Fibroblast of villous mesenchyme (primary cell): ENCODE measurements at places on chromosomes 16 and 17.
A peak's percentile ranks its signal among the peaks of the same experiment; 100 is the strongest.

DNA sequence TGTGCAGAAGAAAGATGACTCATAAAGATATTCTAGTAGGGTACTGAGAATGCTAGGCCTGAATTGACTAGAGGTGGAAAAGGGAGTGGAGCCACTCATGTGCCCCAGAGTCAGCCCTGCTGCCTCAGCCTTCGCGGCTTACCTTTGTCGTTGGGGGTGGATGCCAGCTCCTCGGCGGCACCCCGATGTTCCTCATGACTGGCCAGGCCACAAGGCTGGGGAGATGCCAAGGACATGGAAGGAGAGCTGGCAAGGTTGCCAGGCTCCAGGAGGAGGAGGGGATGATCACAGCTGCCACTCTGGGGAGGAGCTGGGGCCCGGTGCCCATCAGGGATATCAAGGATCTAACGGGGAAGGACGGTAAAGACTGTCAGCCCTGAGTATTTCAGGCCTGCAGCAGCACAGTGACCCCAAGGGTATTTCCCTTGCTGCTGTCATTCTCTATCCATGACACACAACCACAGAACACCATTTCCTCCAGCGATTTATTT, 9.7 kb upstream of the SLC35B1 start:
- DNase-seq, result no peak

DNA sequence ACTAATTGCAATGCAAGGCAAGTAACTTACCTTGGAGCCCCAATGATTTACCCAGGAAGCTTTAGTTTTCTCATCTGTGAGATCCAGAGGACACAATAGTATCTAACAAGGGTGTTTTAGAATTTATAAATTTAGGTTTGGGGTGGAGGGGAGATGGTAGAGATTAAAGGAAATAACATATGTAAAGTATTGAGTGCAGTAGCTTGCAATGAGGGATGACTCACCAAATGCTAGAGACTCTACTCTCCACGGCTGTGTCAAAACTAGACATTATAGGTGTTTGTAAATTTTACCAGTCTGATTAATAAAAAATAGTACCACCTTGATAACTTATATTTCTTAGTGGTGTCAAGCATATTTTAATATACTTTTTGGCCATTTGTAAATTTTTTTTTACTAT, 3.7 kb upstream of the ABCA9 start:
- no peak for DNase-seq

DNA sequence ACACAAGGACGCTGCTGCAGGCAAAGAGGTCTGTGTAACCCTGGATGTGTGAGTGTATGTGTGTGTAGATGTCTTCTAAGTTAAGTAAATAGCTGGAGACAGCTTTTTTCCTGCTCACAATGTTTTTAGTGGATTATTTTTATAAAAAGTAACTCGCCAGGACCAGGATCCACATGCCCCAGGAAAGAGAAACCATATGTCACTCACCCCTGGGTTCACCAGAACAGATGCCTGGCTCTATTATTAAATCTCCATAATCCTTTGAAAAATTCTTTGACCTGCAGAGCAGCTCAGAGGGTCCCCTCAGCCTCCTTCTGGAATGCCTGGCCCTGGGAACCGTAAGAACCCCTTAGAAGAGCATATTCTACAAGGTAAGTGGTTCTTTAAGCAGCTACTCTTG, 18.0 kb downstream of the ABCC12 start:
- no peak for DNase-seq

- DNase-seq, result no peak
These were observed 170.1 kb downstream of the CDK5R1 start for GRCh38 chr17:32656886-32657285.

GRCh38 chr16:89118361-89119165, 24.9 kb downstream of the ACSF3 start:
- DNase-seq, result no peak

DNA sequence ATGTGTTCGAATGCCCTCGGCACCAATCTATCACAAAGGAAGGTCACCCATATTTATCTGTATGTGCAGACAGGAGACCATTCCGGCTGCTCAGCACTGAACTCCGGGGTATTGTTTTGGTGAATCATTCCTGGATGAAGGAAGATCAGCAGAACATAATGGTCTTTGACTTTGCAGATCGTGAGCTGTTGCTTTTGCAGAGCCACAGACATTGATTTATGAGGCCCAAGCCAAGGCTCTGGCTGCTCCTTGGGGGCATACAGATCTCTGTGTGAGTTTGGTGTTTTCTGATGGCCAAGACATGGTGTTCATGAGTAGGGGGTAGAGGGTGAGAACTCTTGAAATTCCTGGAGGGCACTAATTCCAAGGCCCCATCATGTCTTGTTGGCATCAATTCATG, 458.8 kb upstream of the HSBP1 start:
- no peak for DNase-seq

- peak; percentile 66 for DNase-seq
These were observed 18.2 kb upstream of the ABCA10 start for GRCh38 chr17:69246726-69247375.
